ENCODE measurements at places on chromosomes 7 and 10.

GRCh38 chr7:98314469-98314868 is 33.0 kb downstream of the BRI3 start:
- no peak for DNase-seq

- no peak for DNase-seq
Measured at GRCh38 chr10:49351669-49352068, 44.2 kb downstream of the DRGX start.

DNA sequence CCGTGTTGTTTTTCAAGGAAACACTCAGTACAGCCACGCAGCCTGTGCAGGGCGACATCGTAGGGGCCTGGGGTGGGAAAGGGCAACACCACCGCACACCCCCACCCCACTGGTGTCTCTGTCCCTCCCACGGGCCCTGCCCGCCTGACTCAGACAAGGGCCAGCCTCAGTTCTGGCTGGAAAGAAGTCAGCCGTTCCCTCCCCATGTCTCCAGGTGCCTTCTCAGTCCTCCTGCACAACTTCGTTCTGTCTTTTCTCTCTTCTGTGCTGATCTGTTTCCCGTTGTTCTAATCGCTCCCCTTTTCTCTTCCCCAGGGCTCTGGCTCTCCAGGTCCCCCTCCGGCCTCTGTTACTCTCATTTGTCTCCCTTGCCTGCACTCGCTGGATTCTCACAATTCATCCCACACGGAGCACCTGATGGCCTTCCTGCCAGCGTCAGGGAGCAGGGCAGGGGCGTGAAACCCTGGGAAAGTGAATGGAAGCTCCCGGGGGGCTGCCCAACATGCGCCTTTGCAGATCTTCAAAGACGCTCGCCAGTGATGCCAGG is 97.7 kb downstream of the WDR37 start:
- DNase-seq = no peak

DNA sequence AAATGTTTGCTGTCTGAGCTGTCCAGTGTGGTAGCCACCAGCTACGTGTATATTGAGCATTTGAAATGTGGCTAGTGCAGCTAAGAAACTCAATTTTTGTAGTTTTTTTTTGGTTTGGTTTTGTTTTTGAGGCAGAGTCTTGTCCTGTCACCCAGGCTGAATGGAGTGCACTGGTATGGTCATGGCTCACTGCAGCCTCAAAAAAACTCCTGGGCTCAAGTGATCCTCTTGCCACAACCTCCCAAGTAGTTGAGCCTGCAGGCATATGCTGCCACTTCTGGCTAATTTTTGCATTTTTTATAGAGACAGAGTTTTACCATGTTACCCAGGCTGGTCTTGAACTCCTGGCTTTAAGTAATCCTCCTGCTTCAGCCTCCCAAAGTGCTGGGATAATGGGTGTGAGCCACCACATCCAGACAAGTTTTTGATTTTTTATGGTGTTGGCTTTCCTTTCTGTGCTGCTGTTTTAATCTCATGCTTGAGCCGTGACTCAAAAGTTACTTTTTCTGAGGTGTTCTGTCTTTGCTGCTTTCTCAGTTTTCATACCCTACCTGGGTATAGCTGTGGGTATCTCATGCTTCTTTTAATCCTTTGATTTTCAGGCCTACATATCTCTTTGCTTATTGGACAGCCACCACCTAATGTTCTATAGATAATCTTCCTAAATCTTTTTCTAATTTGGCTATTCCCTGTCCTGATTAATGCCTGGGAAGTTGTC is 16.0 kb downstream of the WAC start:
- DNase-seq = no peak

GRCh38 chr7:497946-498655 is 21.5 kb downstream of the PDGFA start:
- no peak for DNase-seq

GRCh38 chr7:12765431-12766100 is 78.1 kb downstream of the ARL4A start:
- DNase-seq = no peak

DNA sequence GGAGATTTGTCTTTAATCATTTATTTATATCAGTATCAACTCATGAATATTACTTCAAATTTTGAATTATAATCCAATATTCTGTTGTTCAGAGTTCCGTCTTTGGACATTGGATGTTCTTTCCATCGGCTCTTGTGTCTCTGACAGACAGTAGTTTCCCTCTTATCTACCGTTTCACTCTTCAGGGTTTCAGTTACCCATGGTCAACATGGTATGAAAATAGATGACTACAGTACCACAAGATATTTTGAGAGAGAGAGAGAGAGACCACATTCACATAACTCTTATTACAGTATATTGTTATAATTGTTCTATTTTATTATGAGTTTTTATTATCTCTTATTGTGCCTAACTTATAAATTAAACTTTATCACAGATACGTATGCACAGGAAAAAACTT is 6.8 kb downstream of the SHTN1 start:
- DNase-seq = no peak

- DNase-seq = no peak
Measured at GRCh38 chr7:140322759-140323158, 75.6 kb downstream of the SLC37A3 start.

- DNase-seq = no peak
Measured at GRCh38 chr7:117750612-117751563, 122.4 kb downstream of the CTTNBP2 start.

- no peak for DNase-seq
Measured at GRCh38 chr10:102431452-102432124, 786 bp downstream of the CUEDC2 start.

DNA sequence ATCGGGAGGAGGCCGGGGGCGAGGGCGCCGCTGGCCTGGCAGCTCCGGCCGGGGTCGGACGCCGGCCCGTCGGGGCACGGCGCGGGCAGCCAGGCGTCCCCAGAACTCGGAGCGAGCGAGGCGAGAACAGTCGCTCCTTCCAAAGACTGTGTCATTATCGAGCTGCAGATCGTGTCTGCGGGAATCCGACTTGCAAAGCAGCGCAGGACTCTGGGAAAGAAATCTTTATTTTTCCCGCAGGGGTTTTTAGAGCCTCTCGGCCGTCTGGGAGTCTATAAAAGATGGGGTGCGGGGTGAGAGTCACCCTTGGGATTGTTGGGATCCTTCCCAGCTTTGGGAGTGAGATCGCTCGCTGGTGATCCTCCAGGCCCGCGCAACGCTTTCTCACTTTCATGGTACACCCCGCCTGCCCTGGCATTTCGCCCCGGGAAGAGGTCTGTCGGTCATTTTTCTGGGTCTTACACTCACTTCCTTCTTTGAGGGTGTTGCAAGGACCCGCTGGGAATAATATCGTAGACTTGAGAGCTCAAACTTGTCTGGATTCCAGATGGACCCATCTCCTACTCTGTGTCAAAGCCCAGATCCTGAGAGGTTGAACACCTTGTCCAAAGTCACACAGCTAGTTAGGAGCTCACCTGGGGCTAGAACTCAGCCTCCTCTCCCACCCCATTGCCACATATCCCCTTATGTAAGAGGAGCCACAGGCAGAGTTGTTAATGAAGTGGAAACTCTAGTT is 1.0 kb downstream of the UBTD1 start:
- no peak for DNase-seq

GRCh38 chr7:143492043-143492471 is 14.4 kb downstream of the TAS2R41 start:
- DNase-seq = no peak

DNA sequence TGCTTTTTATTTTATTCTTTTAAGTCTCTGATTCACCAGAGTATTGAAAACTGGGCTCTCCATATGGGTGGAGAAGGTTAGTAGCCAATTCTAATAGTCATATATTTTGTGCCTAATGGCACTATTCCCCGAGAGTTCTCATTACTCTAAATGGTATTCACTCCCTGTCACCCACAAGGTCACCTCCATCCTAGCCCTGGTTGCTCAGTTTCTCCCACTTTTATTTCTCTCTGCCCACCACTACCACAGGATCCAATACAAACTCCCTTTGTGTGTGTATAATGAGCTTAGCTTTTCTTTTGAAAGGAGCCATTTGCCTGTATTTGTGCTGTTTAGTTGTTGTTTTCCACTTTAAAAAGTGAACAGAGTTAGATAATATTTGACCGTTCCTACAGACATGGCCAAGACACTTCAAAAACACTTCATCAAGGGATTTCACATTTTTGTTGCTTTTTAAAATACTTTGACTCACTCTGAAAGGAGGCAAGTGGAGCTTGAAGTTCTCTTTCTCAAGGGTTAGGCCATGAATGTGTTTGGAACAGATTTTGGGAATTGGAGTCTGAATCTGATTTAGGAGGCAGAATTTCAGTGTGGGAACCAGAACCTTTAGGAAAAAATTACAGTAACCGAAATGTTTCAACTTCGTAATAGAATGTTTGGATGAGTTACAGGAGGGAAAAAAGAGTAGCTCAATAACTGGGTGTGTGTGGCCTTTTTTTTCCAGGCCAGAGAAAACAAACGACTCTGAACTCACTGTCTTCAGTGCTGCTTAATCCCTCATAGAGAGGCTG is 321.3 kb downstream of the BICC1 start:
- DNase-seq = no peak

DNA sequence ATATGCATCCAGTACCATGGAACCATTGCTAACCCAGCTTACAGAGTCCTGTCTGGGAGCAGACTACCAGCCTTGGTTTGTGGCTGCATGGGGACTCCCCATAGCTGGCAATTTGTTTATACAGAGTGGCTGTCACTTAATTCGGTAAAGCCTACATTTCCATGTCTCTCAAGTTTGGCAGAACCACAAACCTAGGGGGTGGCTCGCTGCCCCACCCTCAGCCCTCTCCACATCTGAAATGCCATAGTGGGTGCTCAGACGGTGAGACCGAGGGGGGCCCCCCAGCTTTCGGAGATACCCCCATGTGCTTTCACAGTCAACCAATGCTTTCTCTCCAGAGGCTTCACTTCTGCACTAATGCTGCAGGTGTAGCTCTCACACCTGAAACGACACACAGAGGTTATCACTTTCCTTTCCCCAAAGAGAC is 75.5 kb upstream of the KAT6B start:
- no peak for DNase-seq
